ENCODE measurements at places on chromosomes 11 and 22.

GRCh38 chr11:33700063-33700501, 544 bp downstream of the C11orf91 start:
- no peak for DNase-seq

DNA sequence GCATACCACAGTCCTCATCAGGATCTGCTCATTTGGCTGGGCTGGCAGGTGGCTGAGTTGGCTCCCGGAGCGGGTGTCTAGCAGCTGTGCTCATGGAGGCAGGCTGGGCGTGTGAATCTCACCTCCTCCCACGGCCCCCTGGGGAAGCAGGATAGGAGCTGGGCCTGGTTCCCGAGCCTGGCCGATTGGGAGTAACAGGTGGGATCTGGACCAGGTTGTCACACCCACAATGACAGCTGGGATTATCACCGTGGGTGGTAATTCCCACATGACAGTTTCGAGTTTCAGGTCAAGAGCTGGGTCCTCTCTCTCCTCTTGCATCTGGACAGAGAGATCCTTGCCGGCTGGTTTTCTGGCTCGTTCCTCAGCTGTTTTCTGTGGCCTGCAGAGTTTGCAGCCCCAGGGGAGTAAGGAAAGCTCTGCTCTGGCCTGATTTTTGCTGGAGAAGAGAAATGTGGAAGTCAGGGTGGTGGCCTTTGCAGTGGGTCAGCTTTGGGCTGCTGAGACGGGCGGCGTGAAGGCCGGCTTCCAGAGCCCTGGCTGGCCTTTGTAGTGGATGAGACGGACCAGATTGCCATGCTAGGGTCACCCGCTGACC, 57.0 kb downstream of the BCR start:
- DNase-seq, result no peak

- no peak for DNase-seq
Observed at GRCh38 chr11:134100171-134100570, 31.3 kb downstream of the JAM3 start.

DNA sequence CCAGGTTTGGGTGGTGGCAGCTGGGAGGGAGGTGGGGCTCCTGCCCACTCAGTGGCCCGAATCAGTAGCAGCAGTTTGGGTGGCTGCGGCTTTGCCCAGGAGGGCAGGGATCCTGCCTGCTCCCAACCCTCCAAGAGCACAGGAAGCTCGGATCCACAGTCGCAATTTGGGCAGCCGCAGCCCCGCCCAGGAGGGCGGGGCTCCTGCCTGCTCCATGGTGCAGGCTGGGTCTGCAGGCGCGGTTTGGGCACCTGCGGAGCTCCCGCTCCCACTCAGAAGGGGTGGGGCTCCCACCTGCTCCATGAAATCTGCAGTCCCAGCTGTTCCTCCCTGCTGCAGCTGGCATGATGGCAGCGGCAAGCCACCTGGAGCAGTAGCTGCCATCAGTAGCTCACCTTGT, 38.1 kb upstream of the CALCB start:
- DNase-seq, result no peak

DNA sequence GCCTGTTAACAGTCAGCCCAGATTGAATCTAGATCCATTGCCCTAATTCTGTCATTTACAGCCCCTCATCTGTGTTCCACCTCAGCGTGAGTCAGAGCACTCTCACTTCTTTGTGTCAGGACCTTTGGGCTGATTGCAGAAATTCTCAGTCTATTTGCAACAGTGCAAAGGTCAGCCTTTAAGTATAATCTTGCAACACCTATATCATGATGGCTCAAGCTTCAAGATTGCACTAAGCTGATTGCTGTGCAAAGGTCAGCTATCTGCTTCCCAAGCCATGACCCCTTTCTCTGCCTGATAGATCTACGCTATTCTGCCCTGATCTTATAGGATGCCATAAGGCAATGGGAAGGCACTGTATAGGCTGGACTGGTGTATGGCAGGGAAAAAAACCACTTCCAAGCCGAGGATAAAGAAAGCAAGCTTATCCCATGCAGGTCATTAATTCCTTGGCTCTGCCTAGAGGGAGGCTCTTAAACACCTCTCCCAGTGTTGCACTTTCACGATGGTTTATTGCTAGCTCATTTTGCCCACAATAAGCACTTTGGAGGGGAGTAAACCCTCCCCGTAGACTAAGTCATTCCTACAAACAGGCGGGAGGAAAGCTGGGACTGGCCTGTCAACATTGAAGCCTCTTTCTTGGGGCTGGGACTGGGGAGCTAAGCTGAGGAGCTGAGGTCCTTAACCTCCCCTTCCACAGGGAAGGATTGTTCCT, 100.6 kb downstream of the RRAS2 start:
- peak; percentile 49 for DNase-seq

GRCh38 chr22:49017482-49018329, 810.0 kb downstream of the BRD1 start:
- no peak for DNase-seq

DNA sequence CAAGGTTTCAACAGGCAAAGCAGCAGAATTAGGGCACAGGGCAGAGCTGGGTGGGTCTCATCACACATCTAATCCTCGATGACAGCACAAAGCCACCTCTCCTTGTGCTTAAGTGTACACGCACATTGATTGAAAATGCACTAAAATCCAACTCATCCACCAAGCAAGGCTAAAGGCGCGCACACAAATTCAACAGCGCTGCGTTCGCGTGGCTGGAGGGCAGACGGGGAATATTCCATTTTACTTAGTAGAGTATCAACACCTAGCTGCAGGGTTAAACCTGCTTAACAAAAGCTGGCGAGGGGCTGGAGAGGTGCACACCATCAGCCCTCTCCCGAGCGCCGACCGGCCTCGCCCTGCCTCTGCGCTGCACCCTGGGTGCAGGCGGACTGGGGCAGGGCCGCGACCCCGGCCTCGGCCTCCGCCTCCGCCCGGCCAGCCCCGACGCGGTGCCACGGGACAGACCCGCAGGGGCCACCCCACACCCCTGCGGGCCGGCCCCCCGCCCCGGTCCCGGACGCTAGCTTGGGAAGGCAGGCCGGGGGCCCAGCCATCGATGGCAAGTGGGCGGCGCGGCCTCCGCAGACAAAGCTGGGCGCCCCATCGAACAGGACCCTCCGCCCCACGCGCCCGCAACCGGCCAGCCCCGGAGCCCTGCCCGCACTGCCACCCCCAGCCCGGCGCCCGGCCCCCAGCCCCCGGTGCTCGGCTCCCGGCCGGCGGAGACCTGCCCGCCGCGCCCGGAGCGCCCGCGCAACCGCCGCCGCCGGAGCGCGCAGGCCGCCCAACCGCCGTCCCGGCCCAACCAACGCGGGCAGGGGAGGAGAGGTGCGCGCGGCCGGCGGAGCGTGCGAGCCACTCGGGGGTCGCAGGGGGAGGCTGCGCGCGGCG, 929 bp downstream of the PRDM10 start:
- DNase-seq, result no peak

DNA sequence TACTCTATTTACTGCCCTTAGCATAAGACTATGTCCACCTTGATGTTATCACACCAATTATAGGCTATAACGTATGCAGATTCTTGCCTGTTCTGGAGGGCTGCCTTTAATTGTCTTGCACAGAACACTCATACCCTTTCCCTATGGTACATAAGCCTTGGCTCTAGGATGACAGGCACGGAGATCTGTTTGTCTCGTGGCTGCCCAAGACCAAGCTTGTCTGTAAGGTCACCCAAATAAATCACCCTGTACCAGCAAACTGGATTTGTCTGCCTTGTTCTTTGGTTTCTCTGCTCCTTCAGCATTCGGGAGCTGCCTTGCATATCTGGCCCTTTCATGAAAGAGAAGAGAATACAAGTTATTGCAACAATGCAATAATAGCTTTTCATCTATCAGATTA, 7.5 kb upstream of the TSGA10IP start:
- DNase-seq, result no peak

- DNase-seq, result no peak
Observed at GRCh38 chr11:65204143-65204542, 22.4 kb downstream of the CAPN1 start.

- no peak for DNase-seq
Observed at GRCh38 chr11:116207019-116207418, 565.8 kb downstream of the BUD13 start.

GRCh38 chr11:95239871-95240649, 9.1 kb upstream of the SESN3 start:
- DNase-seq, result no peak

GRCh38 chr11:90635886-90636285, 413.0 kb upstream of the CHORDC1 start:
- DNase-seq, result no peak

DNA sequence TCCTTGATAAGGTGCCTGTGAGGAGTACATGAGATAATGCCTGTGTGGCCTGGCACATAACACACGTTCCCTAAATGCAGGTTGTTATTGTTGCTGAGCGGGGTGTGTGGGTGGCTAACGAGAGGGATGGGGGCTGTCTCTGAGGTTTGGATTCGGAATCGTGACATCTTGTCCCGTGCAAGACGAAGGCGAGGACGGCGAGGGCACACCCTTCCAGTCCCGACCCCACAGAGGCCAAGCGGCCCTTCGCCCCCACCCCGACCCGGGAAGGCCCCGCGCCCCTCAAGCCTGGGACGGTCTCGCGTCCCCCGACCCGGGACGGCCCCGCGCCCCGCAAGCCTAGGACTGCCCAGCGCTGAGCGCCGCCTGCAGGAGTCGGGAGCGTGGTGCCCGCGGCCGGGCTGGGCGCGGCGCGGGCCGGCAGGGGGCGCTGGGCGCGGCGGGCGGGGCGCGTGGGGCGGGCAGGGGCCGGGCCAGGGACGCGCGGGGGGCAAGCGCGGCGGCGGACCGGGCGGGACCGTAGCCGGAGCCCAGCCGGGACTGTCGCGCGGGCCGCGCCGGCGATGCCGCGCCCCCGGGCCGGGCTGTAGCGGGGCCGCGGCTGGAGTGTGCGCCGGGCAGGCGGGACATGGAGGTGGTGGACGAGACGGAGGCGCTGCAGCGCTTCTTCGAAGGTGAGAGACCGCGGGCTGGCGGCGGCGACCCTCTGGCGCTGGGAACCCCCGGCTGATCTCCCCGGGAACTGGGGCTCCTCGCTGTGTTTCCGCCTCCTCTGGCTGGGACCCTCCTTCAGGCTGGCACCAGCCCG, at the start of gene MYRF:
Gene MYRF (plus strand): TSS at position 520 of the 808 bp plus-strand sequence. CDS start 109 bp downstream, at position 629.
- DNase-seq, result no peak

DNA sequence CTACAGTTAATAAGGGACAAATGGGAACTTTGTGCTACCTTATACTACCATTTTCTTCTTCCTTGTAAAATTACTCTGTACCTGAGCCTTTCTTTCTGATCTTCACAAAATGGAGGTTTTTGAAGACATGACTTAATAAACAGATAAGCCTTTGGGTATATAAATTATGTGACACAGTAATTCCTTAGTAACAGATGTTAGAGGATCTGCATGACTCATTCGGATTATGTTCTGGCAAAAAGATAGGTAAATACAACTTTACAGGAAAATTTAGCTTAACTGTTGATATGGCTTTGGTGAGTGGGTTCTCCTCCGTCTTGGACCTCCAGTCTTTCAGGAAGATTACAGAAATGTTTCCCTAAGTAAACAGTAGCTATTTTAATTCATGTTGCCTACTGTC, 61.8 kb downstream of the BID start:
- DNase-seq, result peak; percentile 5

GRCh38 chr11:30420233-30420787, 97.4 kb downstream of the ARL14EP start:
- no peak for DNase-seq

- DNase-seq, result no peak
Observed at GRCh38 chr22:35544827-35545226, 4.2 kb downstream of the RASD2 start.

- no peak for DNase-seq
Observed at GRCh38 chr22:36330655-36331305, 57.0 kb downstream of the MYH9 start.

DNA sequence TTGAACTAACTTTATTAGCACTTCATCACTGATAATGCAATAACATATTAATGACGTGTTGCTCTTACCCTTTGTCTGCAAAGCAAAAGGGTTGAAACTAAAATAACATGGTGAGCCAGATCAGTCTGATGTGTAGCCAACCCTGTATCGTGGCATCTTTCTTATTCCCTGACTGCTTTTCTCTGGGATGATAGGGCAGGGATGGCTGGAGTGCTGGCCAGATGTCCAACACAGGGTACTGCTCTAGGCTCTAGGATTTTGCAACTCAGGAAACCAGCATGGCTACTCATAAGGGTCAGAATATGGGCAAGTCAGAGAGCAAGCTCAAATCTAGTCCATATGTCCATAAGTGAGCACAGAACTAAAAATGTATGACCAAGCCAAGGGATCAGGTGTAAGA, 129.1 kb downstream of the SLC17A6 start:
- DNase-seq, result no peak

GRCh38 chr11:34155057-34155756, 49.8 kb downstream of the NAT10 start:
- no peak for DNase-seq

GRCh38 chr22:25621986-25622385, 57.5 kb downstream of the GRK3 start:
- no peak for DNase-seq

Data from NCI-H226 (cell line).